ENCODE measurements at places on chromosomes 12 and 14. TPM values are rescaled to one million over a fixed set of nuclear protein-coding genes. Genes with fewer than 3 reads are reported as not detected.

The DYRK4 gene
- 23.7 TPM for total RNA-seq

The C12orf54 gene
- not detected for total RNA-seq

The TMEM30B gene
- 0.38 TPM for total RNA-seq

The KLRC2 gene
- not detected for total RNA-seq

The DDX55 gene
- 15.3 TPM for total RNA-seq

The LRP10 gene
- 58.0 TPM for total RNA-seq

The HOXC12 gene
- total RNA-seq: not detected

The MYO1H gene
- 0.85 TPM for total RNA-seq

The OR5AU1 gene
- total RNA-seq: not detected

- no peaks in the 10 kb centered on the region for H3K36me3 ChIP-seq
- no peak for DNase-seq
- no peak overlapping the region for H3K4me3 ChIP-seq
- no peaks in the 10 kb centered on the region for H3K4me1 ChIP-seq
- no peak overlapping the region for H3K27ac ChIP-seq
- no peaks in the 10 kb centered on the region for H3K27me3 ChIP-seq
Measured at GRCh38 chr14:92247341-92247740, 75.6 kb upstream of the SLC24A4 start.

DNA sequence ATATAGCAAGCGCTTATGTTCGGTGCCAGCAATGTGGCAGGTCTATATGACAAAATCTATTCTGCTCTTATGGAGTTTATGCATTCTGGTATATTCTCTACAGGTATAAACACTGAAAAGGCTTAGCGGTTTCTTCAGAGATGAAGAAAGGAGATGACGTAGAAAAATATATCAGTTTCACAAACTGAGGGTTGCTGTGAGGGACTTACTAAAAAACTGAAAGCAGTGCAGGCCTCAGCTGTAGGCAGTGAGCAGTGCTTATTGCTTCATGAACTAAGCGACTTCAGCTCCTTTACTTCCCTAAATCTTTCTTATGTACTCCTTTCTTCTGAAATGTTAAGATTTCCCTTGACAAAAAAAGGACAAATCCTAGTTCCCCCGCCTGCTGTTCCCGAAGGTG, 4.5 kb downstream of the DDX47 start:
- H3K27me3 ChIP-seq: no peaks in the 10 kb centered on the region
- H3K36me3 ChIP-seq: peaks cover 52% of the 10 kb centered on the region
- H3K4me1 ChIP-seq: peaks cover 29% of the 10 kb centered on the region
- no peak overlapping the region for H3K4me3 ChIP-seq

GRCh38 chr12:1591034-1591433, 3.3 kb downstream of the FBXL14 start:
- H3K27me3 ChIP-seq: no peaks in the 10 kb centered on the region
- peak overlapping the region; percentile 99 for H3K4me3 ChIP-seq
- no peak for DNase-seq
- H3K36me3 ChIP-seq: peaks cover 9% of the 10 kb centered on the region
- H3K27ac ChIP-seq: peak overlapping the region; percentile 47
- peaks cover 33% of the 10 kb centered on the region for H3K4me1 ChIP-seq

- no peak overlapping the region for H3K4me3 ChIP-seq
- no peaks in the 10 kb centered on the region for H3K4me1 ChIP-seq
- peaks cover 15% of the 10 kb centered on the region for H3K27me3 ChIP-seq
- DNase-seq: no peak
Measured at GRCh38 chr14:96710060-96710666, 87.0 kb upstream of the VRK1 start.

- H3K36me3 ChIP-seq: peaks cover 4% of the 10 kb centered on the region
- no peak overlapping the region for H3K4me3 ChIP-seq
- no peaks in the 10 kb centered on the region for H3K27me3 ChIP-seq
- no peak overlapping the region for H3K27ac ChIP-seq
- no peaks in the 10 kb centered on the region for H3K4me1 ChIP-seq
Measured at GRCh38 chr12:101759396-101760047, 20.3 kb upstream of the SYCP3 start.

- no peak for DNase-seq
- no peaks in the 10 kb centered on the region for H3K27me3 ChIP-seq
- H3K4me3 ChIP-seq: peak overlapping the region; percentile 96
- H3K4me1 ChIP-seq: peaks cover 48% of the 10 kb centered on the region
- peaks cover 46% of the 10 kb centered on the region for H3K36me3 ChIP-seq
Measured at GRCh38 chr14:24233538-24233866, 773 bp downstream of the GMPR2 start.

DNA sequence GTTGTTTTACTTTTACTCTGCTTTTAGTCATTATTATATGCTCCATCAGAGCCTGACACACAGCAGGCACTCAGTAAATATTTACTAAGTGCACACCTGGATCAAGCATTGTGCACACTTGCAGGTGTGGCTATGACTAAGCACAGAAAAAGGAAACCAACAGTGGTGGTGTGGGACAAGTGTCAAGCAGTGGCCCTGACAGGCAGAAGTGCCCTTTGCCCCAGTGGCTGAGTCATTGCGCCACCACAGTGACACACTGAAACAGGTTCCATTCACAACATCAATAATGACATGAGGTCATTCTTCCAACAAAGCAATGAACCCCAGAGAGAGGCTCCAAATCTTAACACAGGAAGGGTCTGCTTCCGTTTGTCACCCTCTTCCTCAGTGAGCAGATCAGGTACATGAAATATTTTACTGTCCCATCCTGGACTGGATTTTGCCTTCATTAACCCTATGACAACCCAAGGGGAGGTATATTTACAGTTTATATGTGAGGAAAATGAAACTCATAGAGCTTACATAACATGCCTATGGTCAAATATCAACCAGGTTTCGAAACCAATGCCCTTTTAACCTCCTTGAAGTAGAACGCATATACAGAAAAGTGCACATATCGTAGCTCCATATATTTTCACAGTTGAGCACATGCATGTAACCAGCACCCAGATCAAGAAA, 82.6 kb upstream of the GTF2A1 start:
- no peak overlapping the region for H3K27ac ChIP-seq
- no peak for DNase-seq

GRCh38 chr12:49763006-49763591, 21.7 kb downstream of the TMBIM6 start:
- no peaks in the 10 kb centered on the region for H3K4me1 ChIP-seq
- H3K27me3 ChIP-seq: no peaks in the 10 kb centered on the region
- peak overlapping the region; percentile 41 for H3K27ac ChIP-seq
- DNase-seq: peak; percentile 80
- no peak overlapping the region for H3K4me3 ChIP-seq
- H3K36me3 ChIP-seq: peaks cover 77% of the 10 kb centered on the region

- no peaks in the 10 kb centered on the region for H3K27me3 ChIP-seq
- H3K4me1 ChIP-seq: peaks cover 17% of the 10 kb centered on the region
- H3K36me3 ChIP-seq: no peaks in the 10 kb centered on the region
- H3K4me3 ChIP-seq: no peak overlapping the region
- DNase-seq: no peak
- H3K27ac ChIP-seq: no peak overlapping the region
Measured at GRCh38 chr12:2879853-2880252, 2.8 kb downstream of the RHNO1 start.

- no peak overlapping the region for H3K4me3 ChIP-seq
- H3K4me1 ChIP-seq: no peaks in the 10 kb centered on the region
- no peaks in the 10 kb centered on the region for H3K27me3 ChIP-seq
- no peak for DNase-seq
- H3K36me3 ChIP-seq: no peaks in the 10 kb centered on the region
Measured at GRCh38 chr14:53180272-53181221, 27.4 kb upstream of the DDHD1 start.

- peaks cover 22% of the 10 kb centered on the region for H3K4me1 ChIP-seq
- H3K27me3 ChIP-seq: no peaks in the 10 kb centered on the region
- no peaks in the 10 kb centered on the region for H3K36me3 ChIP-seq
- no peak overlapping the region for H3K4me3 ChIP-seq
- DNase-seq: peak; percentile 25
- H3K27ac ChIP-seq: no peak overlapping the region
Measured at GRCh38 chr14:31893221-31893757, 183.8 kb upstream of the ARHGAP5 start.

- H3K27ac ChIP-seq: no peak overlapping the region
- H3K36me3 ChIP-seq: no peaks in the 10 kb centered on the region
- no peaks in the 10 kb centered on the region for H3K4me1 ChIP-seq
- H3K4me3 ChIP-seq: no peak overlapping the region
Measured at GRCh38 chr12:26642361-26642760, 190.6 kb downstream of the ITPR2 start.

DNA sequence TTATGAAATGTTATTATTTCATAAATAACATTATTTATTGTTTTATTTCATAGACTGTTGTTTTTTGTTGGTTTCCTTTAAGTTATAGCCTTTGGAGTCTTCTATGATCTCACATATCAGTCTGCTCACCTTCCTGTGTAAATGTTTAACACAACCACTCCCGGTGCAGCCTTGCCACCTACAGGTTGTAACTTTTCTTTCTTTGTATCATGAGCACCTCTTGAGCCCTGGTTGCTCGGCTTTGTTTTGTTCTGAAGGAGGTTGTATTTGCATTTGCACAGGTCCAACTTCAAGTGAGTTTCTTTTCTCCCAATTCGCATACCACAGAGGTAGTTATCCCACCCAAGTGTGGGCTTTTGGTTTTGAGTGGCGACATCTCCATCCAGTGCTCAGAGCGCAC, 121.4 kb downstream of the SLC15A4 start:
- H3K36me3 ChIP-seq: no peaks in the 10 kb centered on the region
- no peak overlapping the region for H3K4me3 ChIP-seq
- H3K27ac ChIP-seq: no peak overlapping the region
- no peaks in the 10 kb centered on the region for H3K27me3 ChIP-seq

DNA sequence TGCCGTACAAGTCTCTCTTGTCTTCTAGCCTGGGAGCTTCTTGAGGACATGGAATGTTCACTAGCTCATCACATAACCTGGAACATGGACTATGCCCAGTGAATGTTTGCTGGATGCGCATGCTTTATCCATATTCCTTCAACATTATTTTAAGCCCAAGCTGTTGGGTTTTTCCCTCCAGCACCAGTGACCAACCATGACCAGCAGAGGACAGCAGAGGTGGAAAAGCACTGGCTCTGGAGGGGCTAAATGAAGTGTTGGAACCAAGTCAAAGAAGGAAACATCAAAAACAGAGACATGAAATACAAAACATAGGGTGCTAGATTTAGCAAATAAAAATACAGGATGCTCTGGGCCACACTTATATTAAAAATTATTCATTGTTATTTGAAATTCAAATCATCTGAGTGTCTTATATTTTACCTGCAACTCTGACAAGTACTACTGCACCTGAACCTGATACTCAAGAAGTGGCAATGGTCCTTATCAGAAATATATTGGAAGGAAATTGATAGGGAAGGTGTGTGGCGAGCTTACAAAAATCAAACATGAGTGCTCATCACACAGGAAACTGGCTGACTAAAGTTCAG, 23.1 kb upstream of the HELB start:
- H3K27me3 ChIP-seq: no peaks in the 10 kb centered on the region
- H3K4me1 ChIP-seq: no peaks in the 10 kb centered on the region
- H3K27ac ChIP-seq: no peak overlapping the region
- no peak for DNase-seq
- H3K36me3 ChIP-seq: no peaks in the 10 kb centered on the region
- no peak overlapping the region for H3K4me3 ChIP-seq

- no peak for DNase-seq
- H3K27ac ChIP-seq: no peak overlapping the region
- no peaks in the 10 kb centered on the region for H3K4me1 ChIP-seq
- no peaks in the 10 kb centered on the region for H3K36me3 ChIP-seq
- no peaks in the 10 kb centered on the region for H3K27me3 ChIP-seq
- H3K4me3 ChIP-seq: no peak overlapping the region
Measured at GRCh38 chr14:97077687-97078086, 280.5 kb downstream of the VRK1 start.

DNA sequence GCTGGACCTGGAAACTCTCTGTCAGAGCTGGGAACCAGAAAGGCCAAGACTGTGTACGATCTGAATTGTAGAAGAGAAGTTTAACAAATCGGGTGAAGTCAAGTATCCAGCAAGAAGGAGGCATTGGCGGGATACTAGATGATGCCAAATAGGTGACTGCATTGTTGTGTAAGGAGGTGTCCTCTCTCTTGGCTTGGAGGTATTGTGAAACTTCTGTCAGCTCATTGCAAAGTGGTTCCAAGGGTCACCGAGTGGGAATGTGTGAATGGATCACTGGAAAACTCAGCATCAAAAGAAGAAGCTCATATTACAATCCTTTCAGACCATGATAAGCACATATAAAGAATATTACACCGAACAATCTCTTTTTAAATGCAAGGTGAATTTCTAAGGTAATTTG, 11.7 kb downstream of the NAV3 start:
- no peak overlapping the region for H3K27ac ChIP-seq
- H3K4me3 ChIP-seq: no peak overlapping the region

GRCh38 chr12:1093166-1093751, 102.2 kb downstream of the ERC1 start:
- H3K36me3 ChIP-seq: no peaks in the 10 kb centered on the region
- no peaks in the 10 kb centered on the region for H3K27me3 ChIP-seq
- H3K27ac ChIP-seq: no peak overlapping the region

GRCh38 chr12:93621986-93622385, 49.5 kb downstream of the SOCS2 start:
- no peaks in the 10 kb centered on the region for H3K4me1 ChIP-seq
- no peaks in the 10 kb centered on the region for H3K36me3 ChIP-seq
- no peak overlapping the region for H3K4me3 ChIP-seq
- no peaks in the 10 kb centered on the region for H3K27me3 ChIP-seq
- DNase-seq: no peak

DNA sequence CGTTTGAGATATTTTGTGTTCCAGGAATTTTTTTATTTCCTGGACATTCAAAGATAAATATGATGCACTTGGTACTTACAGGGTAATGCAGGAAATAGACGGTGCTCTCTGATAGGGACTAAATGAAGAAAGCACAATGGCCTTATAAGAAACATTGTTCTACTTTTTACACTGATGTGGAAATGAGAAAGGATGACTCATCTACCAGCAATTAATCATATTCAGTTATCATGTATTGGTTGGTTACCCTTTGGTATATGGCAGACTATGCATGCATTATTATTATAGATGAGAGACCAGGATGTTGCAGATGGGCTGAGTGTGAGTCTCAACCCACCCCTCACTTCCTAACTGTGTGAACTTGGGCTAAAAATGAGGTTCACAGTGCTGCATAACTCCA, 222.2 kb downstream of the FLRT2 start:
- H3K27ac ChIP-seq: no peak overlapping the region
- H3K36me3 ChIP-seq: no peaks in the 10 kb centered on the region
- H3K27me3 ChIP-seq: no peaks in the 10 kb centered on the region
- H3K4me3 ChIP-seq: no peak overlapping the region
- no peaks in the 10 kb centered on the region for H3K4me1 ChIP-seq
- DNase-seq: no peak

DNA sequence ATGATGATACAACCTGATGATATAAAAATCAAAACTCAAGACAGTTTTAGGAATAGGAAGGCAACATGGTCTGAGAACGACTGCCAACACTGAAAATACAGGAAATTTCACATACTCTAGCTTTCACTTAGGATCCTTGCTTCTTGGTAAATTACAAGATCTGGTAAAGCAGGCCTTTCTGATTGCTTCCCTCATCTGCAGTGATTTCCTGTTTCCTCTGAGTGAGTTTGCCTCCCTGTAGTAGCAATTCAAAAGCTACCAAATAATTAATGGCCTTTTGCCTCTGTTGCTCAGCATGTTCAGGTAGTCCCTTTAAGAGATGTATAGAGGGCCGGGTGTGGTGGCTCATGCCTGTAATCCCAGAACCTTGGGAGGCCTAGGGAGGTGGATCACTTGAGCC, 2.0 kb upstream of the IRAK3 start:
- H3K36me3 ChIP-seq: no peaks in the 10 kb centered on the region
- H3K4me3 ChIP-seq: no peak overlapping the region
- no peak overlapping the region for H3K27ac ChIP-seq
